ENCODE measurements at places on chromosomes 4 and X. TPM values are rescaled to one million over a fixed set of nuclear protein-coding genes. Genes with fewer than 3 reads are reported as not detected.

DNA sequence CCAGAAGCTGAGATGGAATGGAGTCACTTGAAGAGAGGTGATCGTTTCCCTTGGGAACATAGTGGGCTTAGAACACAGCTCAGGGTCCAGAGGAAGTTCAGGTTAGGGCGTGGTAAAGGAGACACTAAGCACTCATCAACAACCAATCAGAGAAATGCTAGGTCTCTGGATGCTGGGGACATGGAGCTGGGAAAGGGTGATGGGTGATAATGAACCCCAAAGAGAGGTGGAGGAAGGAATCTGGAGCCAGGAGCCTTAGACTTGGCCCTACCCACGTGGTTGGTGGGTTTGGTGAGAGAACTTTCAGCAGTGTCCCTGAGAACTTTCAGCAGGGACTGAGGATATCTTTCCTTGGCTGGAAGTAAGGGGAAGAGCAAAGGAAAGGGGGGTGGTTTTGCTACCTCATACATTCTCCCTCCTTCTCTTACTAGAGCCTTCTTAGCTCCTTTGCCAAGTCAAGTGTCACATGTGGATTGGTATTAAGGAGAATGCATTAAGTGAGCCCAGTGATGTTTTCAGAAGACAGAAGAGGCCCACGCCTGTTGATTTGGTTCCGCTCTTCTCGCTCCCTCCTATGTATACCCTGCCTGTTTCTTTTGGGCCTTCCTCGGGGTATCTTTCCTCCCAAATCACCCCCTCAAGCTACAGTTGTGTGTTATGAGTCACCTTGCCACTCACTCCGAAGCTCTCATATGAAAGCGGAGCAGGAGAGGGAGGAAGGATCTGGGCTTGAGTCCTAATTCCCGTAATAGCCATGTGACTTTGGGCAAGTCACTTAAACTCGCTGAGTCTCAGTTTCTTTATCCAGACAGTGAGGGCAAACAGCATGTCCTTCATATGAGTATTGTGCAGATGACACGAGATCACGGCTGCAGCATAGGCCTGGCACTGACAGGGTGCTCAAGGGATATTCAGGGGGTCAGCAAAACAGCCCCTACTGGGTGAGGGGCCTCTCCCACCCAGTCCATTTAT is 63.1 kb downstream of the TSC22D3 start:
- no peak for DNase-seq

GRCh38 chr4:143354990-143355389 is 18.3 kb downstream of the GAB1 start:
- no peak for DNase-seq

DNA sequence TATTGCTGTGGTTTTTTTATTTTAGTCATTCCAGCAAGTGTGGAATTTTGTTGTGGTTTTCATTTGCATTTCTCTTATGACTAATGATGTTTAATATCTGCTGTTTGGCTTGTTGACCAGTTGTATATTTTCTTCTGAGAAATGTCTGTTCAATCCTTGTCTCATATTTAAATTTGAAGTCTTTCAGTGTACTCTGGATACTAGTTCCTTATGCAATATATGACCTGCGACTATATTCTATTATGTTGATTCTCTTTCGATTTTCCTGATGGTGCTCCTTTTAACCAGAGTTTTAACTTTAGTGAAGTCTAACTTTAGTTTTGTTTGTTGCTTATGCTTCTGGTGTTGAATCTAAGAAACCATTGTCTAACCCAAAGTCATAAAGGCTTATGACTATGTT is 1528.0 kb downstream of the TECRL start:
- DNase-seq = no peak

- no peak for DNase-seq
Measured at GRCh38 chr4:145278341-145279121, 98.1 kb upstream of the OTUD4 start.

NXF2 gene
- total RNA-seq = not detected

CACNA1F gene
- 0.36 TPM for total RNA-seq

ALPK1 gene
- 7.2 TPM for total RNA-seq

AFM gene
- total RNA-seq = not detected

DNA sequence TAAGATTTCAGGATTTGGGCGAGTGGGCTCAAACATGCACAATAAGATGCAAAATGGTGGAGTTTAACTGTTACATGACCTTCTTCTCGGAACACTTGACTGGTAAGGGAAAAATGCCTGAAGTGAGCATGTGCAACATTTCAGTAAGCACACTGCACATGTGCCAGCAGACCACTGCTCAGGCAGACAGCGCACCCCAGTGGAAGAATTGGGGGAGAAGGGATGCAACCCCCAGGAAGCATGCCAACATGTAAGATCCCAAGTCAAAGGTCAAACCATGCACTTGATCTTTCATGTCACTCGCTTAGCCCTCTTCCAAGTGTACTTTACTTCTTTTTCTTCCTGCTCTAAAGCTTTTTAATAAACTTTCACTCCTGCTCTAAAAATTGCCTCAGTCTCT is 256.3 kb downstream of the CENPC start:
- DNase-seq = no peak

GRCh38 chrX:18725310-18725943 is 18.0 kb downstream of the PPEF1 start:
- no peak for DNase-seq

CT47B1 gene
- not detected for total RNA-seq

MAGEA11 gene
- total RNA-seq = not detected

- no peak for DNase-seq
Measured at GRCh38 chrX:134732676-134733075, 74.4 kb upstream of the PLAC1 start.

GRCh38 chr4:85905761-85906160 is 430.8 kb downstream of the ARHGAP24 start:
- DNase-seq = no peak
